Naive B cell (primary cell): ENCODE measurements at places on chromosomes 11 and 22. TPM values are rescaled to one million over a fixed set of nuclear protein-coding genes. Genes with fewer than 3 reads are reported as not detected.

DNA sequence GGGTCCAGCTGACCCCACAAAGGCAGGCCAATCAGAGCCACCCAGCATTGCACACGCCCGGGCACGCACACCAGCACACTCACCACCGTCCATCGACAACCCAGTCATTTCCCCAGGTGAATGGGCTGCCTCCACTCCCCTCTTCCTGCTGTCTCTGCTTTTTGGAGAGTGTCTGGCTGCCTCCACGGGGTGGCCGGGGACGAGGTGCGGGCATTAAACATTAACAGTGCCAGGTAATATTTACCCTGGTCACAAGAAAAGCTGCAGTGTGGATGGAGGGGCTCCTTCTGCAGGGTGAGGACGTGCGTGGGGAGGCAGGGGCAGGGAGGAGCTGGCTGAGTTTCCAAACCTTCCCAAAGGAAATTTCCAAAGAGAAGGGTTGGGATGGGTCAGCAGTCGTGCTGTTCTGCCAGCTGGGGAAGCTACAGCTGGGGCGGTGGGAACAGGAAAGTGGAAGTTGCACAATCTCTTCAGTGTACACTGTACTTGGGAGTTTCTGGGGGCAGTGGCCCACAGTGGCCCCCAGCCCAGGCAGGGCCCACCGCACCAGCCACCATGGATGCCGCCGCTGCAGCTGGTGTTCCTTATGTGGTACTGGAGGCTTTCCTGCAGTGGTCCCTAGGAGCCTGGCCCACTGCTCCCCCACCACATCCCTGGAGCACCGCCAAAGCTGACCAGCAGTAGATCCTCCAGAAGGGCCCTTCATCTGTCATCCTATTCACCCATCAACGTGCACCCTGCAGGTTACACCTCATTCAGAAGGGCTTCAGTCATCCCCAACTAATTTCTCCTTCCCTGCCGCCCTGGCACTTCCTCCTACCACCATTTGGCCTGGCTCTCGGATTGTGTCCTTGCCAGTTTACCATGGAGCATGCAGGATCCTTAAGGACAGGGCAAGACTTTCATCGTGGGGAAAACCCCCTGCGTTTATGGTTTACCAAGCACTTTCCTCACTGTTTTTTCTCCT is at the start of gene FXYD2:
FXYD2 (minus strand) TSS at position 174 of the 967 bp plus-strand sequence; CDS start at position 108, 66 bp downstream.
- H3K4me1 ChIP-seq, result peaks cover 36% of the 10 kb centered on the region
- H3K36me3 ChIP-seq, result no peaks in the 10 kb centered on the region
- no peak within 1 kb of the TSS for H3K4me3 ChIP-seq
- no peak within 1 kb of the TSS for H3K27ac ChIP-seq

- peaks cover 23% of the 10 kb centered on the region for H3K4me1 ChIP-seq
- peaks cover 16% of the 10 kb centered on the region for H3K27me3 ChIP-seq
- no peaks in the 10 kb centered on the region for H3K36me3 ChIP-seq
- H3K27ac ChIP-seq, result no peak overlapping the region
- peak overlapping the region; percentile 59 for H3K4me3 ChIP-seq
- DNase-seq, result no peak
These were observed 1.1 kb upstream of the SCT start for GRCh38 chr11:628056-628455.

DNA sequence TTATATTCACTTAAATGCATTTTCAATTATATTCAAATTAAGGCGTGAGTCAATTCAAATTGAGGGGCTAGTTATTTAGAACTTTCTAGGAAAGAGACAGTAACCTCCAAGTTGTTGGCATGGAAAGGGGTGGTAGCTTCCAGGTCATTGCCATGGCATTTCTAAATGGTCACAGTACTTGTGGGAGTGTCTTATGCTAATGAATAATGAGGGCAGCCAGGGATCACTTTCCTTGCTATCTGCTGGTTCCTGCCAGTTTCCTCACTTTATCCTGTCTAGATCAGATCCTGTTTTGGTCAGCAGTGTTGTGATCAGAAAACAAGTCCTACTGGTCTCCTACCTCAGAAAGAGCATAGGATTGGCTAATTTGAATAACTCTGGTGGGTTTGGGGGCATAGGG is 21.8 kb upstream of the RNASEH2C start:
- no peaks in the 10 kb centered on the region for H3K36me3 ChIP-seq
- no peaks in the 10 kb centered on the region for H3K4me1 ChIP-seq
- H3K27ac ChIP-seq, result no peak overlapping the region

GRCh38 chr11:18322818-18323570 is 627 bp downstream of the GTF2H1 start:
- H3K27ac ChIP-seq, result peak overlapping the region; percentile 100
- H3K4me1 ChIP-seq, result peaks cover 66% of the 10 kb centered on the region

OR52I2 gene
- not detected for polyA plus RNA-seq

NAGA gene
- polyA plus RNA-seq, result 13.9 TPM
